ENCODE measurements at places on chromosomes 13 and 19.

- peak; percentile 85 for DNase-seq
Measured at GRCh38 chr19:1860042-1860775, 3.2 kb downstream of the KLF16 start.

GRCh38 chr19:4969772-4970531, 1.0 kb downstream of the KDM4B start:
- DNase-seq: no peak

- DNase-seq: no peak
Measured at GRCh38 chr13:32173881-32174280, 141.3 kb downstream of the ZAR1L start.

DNA sequence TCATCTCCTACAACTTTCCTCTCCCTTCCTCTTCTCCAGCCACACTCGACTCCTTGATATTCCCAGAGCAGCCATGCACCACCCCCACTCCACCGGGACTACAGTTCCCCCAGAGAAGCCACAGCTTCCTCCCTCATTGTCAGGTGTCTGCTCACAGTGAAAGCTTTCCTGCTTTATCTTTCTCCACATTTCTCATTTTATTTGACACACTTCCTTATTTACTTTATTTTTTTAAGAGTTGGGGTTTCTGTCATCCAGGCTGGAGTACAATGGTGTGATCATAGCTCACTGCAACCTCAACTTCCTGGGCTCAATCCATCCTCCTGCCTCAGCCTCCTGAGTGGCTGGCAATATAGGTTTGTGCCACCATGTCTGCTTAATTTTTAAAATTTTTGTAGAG, 464.6 kb downstream of the MYO16 start:
- no peak for DNase-seq

DNA sequence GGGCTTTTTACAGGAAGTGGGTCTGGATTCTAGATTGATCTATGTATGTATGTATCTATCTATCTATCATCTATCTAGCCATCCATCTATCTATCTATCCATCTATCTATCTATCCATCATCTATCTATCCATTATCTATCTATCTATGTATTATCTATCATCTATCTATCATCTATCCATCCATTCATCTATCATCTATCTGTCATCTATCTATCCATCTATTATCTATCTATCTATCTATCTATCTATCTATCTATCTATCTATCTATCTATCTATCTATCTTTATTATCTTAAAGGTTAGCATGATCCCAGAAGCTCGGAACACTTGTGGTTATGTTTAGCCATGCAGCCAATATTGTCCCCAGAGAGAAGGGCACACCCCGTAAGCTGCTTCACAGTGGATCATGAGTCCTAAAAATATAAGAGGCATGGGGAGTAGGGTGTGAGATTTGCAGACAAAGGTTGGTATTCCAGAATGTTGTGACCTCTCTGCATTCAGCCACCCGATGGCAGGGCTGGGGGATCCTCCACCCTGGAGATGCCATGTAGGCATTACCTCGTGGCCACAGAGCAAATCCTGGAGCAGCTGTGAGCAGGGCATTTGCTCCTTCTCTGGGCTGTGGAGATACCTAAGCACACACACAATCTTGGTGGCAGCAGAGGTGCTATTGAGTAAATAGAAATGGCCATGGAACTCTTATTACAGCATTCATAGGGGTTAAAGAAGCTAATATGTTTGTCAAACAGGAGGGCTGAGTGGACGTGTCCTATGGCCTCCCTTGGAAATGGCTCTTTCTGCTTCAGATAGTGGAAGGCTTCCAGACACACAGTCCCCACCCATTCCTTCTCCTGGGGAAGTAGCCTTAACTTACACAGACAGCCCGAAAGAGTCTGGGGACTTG, 310.0 kb upstream of the TSHZ3 start:
- DNase-seq: no peak

DNA sequence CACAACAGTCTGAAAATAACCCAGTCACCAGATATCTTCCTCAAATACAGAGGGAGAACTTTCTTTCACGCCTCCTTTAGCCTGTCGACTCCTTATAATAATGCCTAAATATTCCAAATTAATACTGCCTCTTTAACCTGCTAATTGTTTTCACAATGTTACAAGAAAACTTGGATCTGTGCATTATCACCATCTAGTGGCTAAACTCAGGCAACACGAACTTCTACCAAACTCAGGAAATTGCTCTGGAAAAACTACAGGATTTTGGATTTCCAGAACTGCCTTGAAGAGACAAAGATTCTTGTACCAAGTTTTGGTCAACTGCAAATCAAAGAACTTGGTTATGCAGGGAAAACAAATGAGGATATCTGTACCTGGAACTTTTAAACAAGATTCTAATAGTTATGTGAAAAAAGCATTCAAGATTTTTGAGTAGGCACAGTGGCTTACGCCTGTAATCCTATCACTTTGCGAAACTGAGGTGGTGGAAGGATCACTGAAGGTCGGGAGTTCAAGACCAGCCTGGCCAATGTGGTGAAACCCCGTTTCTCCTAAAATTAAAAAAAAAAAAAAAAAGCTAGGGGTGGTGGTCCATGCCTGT, 10.8 kb downstream of the CLN5 start:
- DNase-seq: no peak
